Urothelium cell line (cell line): ENCODE measurements at places on chromosomes 1 and 21.

DNA sequence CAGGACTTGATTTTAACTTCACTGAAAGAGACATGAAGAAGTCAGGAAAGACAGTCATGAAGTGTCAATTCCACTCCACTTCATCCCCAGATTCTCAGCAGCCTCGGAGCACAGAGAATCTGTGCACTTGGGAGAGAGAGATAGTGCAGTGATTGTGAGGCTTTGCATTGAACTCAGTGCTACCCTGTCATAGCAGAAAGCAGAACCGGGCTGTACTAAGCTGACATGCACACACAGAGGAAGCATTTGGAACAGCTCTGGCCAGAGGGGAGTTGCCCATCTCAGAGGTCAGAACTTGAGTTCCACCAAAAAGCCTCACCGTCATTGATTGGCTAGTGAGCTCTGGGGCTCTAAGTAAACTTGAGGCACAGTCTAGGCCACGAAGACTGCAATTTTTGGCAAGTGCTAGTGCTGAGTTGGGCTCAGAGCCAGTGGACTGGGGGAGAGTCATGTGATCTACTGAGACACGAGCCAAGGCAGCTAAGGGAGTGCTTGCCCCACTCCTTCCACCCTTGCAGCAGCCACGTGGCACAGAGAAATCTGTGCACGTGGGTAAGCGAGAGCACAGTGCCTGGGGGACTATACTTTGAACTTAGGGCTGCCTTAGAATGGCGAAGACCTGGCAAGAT lies 810.2 kb upstream of the ADAMTS5 start:
- DNase-seq, result no peak

DNA sequence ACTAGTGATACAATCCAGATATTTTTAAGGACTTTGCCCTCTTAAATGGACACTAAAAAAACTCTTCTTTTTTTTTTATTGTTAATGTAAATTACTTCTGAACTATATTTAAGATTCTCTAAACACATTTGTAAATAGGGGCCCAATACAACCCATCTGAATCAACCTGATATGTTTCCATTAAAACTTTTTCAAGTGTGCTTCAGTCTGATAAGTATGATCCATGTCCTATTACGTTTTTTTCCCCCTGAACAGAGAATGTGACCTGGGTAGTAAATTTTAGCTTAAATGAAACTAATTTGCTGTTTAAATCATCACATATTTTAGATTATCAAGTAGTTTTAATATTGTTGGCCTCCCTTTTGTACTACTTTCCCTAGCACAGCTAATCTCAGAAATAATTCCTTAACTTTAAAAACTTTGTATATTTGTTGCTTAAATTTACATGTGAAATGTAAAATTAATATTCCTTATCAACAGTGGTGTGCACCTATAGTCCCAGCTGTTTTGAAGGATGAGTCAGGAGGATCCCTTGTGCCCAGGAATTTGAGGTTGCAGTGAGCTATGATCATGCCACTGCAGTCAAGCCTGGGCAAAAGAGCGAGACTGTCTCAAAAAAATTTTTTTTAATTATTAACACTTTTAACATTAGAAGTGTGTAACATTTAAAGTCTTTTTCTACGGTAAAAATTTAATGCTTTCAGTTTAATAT lies 3.0 kb upstream of the PKN2 start:
- no peak for DNase-seq

DNA sequence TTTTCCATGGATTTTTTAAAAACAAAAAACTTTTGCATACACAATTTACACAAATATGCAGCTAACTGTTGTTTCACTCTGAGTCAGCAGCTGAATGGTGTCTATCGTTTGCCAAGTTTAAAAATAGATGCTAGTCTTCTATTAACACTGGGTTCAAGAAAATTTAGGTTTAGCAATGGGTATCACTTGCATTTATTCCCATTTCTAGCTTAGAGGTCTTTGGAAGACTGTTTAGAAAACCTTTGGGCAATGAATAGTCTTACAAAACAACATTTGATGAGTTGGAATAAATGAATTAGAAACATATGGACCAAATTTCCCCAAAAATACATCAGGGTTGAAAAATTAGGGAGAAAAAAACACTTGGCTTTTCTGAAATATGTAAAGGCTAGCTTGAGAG lies 165.8 kb downstream of the LYPLAL1 start:
- DNase-seq, result no peak

GRCh38 chr1:224175617-224176016 lies 7.4 kb upstream of the DEGS1 start:
- no peak for DNase-seq

GRCh38 chr1:207015791-207016190 lies 16.8 kb downstream of the C1orf116 start:
- no peak for DNase-seq

DNA sequence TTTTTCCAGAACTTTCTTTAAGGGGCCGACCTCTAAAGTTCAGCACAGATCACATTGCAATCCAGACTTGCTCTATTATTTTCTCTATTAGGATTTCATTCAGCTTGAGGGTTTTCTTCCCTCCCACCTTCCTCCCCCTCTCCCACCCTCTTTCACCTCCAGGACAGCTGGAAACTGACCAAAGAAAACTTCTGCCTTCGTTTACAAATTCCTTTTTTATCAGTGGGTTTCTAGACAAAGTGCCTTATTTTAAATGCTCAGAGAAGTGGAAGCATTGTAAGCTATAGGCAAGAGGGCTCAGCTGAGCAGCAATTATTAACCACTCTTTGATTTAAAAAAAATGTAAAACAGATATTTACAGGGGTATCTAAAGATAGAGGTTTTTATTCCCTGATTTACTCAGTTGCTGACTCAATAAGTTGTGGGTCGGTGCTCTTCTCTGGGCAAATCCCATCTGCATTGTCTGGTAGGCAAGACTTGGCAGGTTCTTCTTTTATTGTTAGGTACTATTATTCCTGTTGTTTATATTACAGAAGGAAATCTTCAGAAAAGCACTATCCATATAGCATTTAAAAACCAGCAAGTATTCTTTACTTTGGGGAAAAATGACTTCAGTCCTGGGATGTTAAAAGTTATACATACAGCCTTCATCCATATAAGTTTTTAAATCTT lies 277.0 kb upstream of the C1orf105 start:
- no peak for DNase-seq

DNA sequence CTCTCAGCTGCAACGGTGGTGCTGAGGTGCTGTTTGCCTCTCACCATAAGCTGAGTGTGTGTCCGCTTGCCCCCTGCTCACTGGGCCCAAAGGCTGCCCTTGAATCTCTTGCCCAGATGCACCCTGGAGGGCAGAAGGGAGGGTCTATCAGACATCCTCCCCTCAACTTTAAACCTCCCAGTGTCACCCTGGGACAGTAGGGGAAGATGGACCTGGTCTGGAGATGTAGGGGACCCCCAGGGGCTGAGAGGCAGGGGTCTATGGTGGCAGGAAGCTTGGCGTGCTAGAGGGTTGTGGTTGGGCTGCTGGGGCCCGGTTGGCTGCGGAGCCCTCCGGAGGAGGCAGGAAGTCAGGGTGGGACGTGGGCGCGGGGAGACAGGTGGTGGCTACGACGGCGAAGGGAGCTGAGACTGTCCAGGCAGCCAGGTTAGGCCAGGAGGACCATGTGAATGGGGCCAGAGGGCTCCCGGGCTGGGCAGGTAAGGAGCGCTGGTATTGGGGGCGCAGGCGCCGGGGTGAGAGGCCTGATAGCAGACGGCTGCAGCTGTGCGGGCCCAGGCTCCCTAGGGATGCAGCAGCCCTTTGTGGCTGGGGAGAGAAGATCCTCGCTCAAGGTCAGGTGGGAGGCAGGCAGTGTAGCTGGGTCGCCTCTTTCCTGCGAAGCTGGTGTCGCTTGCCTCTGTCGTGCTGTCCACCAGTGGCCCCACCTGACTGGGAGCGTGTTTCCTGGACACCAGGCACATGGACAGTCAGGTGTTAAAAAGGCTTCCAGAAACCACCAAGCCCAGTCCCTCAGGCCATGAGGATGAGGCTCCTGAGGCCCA lies at the start of gene LCK:
TSS of gene LCK (plus strand) at position 373 of the 824 bp plus-strand sequence. CDS start 23,065 bp downstream, outside the sequence.
- DNase-seq, result no peak
